Stimulated activated CD8-positive, alpha-beta memory T cell treated with anti-CD3 and anti-CD28 coated beads, Interleukin-7, amount 100 ng/mL, for 1 hour (primary cell): ENCODE measurements at places on chromosomes 13 and 19.

DNA sequence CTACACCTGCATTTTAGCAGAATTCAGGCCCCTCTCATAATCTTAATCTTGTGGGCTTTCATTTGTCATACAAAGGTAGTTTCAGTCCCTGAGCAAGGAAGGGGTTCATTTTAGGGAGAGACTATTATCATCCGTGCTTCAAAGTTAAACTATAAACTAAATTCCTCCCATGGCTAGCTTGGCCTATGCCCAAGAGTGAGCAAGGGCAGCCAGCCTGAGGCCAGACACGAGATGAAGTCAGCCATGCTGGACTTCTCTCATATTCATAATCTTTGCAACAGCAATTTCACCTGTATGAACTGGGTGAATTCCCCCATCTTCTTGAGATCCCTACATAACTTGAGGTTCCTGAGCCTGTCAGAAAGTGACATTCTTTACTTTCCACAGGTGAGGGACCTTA is 13.0 kb downstream of the ERICH4 start:
- DNase-seq, result no peak

- no peak for DNase-seq
These were observed 205.5 kb downstream of the USP12 start for GRCh38 chr13:26965952-26966700.

DNA sequence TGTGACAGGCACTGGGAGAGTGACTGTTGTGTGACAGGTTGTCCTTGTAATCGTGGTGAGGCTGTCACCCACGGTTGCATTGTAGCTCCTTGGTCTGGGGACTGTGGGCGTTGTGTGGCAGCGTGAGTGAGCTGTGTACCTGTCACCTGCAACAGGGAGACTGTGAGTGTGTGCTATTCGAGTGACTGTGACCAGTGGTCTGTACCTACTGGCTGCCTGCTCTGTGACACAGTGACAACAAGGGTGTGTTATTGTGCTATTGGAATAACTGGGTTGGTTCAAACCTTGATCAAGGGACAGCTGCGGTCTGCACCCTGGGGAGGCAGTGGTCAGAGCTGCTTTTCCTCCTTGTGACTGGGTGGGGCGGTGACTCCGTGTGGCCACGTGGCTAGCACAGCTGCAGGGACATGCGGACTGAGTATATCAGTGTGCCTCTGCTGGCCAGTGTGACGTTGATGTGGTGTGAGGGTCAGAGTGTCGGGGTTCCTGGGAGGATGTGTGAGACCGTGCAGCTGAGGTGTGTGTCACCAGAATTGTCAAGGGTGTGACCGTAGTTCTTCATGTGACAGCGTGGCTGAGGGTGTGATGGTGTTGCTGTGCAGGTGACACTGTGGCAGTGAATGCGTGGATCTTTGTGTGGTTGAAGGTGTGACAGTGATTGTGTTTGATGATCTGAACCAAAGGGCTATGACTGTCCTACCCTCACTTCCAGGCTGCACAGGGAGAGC is 10.1 kb upstream of the NFIX start:
- DNase-seq, result peak; percentile 20

- no peak for DNase-seq
These were observed 11.0 kb upstream of the CCL25 start for GRCh38 chr19:8041531-8041931.

DNA sequence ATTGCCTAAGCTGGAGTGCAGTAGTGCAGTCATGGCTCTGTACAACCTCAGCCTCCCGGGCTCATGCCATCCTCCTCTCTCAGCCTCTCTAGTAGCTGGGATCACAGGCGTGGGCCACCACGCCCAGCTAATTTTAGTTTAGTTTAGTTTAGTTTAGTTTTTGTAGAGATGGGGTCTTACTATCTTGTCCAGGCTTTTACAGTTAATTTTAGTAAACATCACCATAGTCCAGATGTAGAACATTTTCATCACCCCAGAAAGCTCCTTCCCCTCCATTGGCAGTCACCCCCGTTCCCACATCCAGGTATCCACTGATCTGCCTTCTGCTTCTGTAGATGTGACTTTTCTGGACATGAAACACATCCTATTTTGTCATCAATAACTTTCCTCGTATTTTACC is 41.1 kb downstream of the DNM2 start:
- no peak for DNase-seq

GRCh38 chr19:30060531-30061222 is 118.6 kb downstream of the URI1 start:
- no peak for DNase-seq

DNA sequence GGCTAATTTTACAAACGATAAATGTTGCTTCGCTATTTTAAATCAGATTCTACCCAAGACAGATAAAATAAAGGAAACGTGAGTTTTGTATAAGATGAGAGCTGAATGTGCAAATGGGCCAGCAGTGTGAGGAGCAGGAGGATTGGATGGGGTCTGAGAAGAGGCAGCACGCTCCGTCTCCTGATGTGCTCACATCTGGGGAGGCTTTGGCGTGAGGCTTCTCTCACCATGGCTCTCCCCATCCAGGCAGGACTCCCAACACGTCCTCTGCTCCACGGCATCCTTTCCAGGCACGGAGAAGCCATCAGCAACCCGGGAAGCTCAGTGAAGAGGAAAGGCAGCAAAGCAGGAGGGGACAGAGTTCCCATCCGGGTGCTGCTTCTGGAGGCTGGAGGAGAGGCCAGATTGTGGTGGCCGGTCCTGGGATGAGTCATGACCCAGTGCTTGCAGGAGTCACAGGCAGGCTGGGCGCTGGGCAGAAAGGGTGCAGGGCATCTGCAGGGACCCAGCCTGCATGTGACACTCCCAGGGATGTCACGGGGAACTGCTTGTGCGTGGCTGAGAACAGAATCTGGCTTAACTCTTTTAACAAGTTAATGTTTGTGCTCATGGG is 47.5 kb downstream of the ZNF536 start:
- no peak for DNase-seq

- DNase-seq, result no peak
These were observed 472.6 kb upstream of the KLHL1 start for GRCh38 chr13:70580825-70581224.

GRCh38 chr13:29448174-29448573 is 147.3 kb downstream of the SLC7A1 start:
- no peak for DNase-seq

- DNase-seq, result no peak
These were observed 111.3 kb upstream of the MRI1 start for GRCh38 chr19:13652810-13653590.

GRCh38 chr19:52343548-52343947 is 7.5 kb downstream of the ZNF610 start:
- DNase-seq, result peak; percentile 19

DNA sequence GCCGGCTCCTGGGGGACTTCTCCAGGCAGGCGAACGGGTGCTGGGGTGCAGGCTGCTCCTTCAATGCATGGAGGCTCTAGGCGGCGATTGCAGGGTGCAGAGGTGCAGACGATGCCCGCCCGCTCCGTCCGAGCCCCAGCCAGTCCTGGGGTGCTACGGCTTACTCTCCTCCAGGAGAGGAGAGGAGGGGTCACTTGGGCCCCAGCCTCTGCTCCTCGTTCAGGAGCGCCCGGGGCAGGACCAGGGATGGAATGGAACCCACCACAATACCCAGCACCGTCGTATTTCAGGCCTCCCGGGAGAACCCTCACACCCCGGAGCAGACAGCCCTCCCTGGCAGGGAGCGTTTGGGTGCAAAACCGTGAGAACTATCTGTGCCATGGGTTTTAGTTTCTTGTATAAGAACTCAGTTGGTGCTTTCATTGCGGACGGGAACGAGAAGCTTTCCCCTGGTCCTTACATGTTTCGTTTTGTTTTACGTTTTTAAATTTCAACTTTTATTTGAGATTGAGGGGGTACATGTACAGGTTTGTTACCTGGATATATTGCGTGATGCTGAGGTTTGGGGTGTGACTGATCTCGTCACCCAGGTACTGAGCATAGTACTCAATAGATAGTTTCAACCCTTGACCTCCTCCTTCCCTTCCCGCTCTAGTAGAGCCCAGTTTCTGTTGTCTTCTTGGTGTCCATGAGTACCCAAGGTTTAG is 46.8 kb downstream of the ARHGEF18 start:
- DNase-seq, result no peak

- DNase-seq, result no peak
These were observed 18.1 kb downstream of the NALCN start for GRCh38 chr13:101398191-101398590.

GRCh38 chr13:66655847-66656454 is 574.2 kb downstream of the PCDH9 start:
- DNase-seq, result no peak

DNA sequence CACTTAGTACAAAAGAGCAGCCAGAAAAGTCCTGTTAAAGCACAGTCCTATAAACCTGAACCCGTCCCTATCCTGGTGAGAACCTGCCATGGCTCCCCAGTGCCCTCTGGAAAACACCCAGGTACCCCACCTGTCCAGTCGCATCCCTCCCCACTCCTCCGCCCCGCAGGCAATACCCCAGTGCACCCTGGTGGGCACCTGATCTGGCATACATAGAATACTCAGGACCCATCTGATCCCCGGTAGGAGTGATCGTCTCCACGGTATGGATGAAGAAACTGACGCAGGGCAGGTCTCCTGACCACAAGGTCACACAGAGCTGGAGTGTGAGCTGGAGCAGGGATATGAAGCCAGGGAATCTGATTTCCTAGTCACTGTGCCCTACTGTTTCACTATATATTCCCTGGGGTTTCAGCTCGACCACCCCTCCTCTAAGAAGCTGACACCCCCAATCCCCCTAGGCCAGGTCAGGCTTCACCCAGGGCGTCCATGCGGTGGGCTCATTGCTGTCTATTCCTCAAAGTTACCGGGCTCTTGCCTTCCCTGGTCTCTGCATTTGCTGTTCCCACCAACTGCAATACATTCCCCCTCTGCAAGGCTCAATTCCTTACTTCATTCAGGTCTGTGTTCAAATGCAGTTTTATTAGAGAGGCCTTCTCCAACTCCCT is 12.6 kb downstream of the FBXO46 start:
- DNase-seq, result no peak

GRCh38 chr13:76516013-76516412 is 370.2 kb downstream of the KCTD12 start:
- DNase-seq, result no peak

DNA sequence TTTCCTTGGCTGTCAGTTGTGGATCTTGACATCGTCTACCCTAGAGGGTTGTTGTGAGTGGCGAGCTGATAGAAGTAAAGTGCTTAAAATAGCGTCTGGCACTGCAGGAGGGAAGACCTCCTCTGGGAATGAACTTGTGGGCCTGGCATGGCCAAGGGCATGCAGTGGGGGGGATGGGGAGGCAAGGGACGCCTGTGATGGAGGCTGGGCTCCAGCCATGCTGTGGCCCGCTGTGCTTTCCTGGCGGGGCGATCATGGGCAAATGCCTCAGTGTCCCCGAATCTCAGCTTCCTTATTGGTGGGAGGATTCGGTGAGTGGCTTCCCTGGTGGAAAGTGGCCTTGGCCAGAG is 10.7 kb downstream of the CARM1 start:
- no peak for DNase-seq

- no peak for DNase-seq
These were observed 6.3 kb downstream of the DPP9 start for GRCh38 chr19:4717191-4717965.
